Foreskin fibroblast (primary cell): ENCODE measurements at places on chromosomes 5 and 9.

GRCh38 chr5:177008716-177009115 lies 2.1 kb upstream of the UIMC1 start:
- DNase-seq, result no peak

DNA sequence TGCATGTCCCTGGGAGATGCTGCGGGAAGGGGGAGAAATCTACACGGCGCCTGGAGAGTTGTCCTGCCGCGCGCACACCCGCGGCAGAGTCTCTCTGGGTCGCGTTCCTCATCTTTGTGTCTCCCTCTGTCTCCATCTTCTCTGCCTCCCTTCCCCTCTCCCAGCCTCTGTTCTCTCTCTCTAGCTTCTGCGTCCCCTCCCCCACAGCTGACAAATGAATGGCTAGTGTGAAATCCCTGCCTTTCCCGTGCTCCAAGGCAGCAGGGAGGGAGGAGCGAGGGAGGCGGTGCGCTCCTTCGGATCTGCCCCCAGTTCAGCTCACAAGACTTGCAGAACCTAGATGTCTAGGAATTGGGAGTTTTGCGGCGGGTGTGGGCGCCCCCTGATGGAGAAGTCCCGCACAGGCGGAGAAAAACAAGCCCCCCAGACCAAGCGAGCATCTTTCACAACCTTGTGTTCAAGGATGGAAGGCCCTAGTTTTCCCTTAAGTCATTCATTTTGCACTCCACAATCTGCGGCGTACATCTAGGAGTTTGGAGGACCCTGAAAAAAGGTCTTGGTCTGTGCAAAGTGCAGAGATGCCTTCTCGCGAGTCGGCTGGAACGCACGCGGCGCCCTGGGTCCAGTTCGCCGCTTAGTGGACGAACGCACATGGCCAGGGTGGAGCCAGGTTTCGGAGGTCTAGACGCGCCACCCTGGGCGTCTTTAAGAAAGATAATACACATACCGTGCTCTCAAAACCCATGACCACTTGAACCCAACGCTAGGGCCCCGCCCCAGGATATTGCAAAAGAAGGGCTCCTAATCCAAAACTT lies 2.0 kb downstream of the VCAN start:
- DNase-seq, result peak; percentile 99

GRCh38 chr9:37836386-37836785 lies 35.8 kb downstream of the DCAF10 start:
- DNase-seq, result no peak

DNA sequence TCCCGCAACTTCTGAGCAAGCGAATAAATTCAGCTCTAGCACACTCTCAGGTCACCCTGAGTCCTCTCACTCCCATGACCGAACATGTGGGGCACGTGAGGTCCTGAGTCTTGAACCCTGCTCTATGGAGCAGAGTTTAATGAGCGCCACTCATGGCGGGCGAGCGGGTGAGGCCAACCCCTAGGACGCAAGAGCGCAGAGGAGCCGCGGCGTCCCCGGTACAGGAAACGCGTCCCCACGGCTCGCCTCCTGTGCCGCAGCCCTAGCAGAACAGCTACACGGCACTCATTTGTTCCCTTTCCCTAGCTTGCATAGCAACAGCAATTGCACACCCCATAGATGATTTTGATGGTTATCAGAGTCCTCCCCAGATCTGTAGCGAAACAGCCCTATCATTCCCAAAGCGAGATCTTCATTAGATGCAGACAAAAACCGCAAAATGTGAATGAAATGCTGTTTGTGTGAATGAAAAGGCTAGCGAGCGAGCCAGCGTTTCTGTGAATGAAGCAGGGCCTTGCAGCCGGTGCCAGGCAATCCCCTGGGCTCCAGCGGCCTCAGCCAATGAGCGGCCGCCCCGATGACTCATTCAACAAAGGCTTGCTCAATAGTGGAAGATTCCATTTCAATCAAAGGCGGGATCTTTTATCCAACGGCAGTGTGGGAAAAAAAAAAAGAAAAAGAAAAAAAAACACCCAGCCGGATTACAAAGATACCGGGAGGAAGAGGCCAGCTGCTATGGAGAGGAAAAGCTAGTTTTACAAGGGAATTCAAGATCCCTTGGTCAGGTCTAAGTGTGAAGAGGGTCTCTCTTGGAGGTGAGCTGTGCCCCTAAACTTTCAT lies 1.5 kb upstream of the SHC3 start:
- DNase-seq, result peak; percentile 97

DNA sequence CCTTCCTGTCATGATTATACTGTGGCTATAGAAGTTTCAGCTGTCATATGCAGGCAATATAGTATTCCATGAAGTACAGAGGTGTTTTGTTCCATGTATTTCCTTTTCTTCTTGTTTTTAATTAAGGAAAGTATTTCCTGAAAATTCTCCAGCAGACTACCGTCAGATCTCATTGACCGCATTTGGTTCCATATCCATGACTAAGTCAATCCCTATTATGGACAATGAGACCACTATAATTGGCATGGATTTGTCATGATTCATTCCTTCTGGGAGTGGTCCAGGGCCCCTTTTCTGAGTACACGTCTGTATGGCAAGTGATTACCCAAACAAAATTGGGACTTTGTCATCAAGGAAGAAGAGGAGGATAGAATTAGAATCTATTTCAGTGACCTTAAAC lies 283.2 kb upstream of the CLINT1 start:
- DNase-seq, result no peak

DNA sequence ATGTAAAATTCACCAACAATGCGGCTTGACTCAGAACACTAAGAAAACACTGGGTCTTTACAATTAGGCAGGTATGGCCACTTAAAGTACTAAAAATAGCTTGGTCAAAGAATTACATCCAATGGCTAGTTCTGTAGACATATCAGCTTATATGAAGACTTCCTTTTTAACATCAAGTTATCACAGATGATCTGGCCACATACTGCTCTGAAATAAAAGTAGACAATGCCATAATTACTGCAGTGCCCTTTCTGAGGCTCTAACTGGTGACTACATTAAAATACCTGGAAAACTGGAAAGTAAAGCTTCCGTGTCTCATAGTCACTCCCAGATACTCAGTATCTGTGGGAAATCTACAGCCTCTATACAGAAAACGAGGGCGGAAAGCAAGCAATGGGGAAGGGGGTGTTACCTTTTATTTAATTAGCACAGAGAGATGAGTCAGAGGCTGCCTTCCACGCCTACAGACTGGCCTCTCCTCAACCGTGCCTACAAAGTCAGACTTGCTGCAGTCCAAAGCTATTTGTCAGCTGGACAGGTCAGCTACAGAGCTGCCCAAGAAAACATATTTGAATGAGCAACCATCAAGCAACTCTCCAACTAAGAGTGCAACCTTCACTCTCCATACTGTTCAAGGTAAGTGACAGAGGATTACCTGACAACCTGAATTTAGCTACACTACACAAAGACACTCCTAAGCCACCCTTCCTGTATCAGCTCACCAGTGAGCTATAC lies 8.7 kb downstream of the SERINC5 start:
- peak; percentile 94 for DNase-seq
